ENCODE measurements at places on chromosomes 7 and 10.
A peak's percentile ranks its signal among the peaks of the same experiment; 100 is the strongest.

- no peak for DNase-seq
Observed at GRCh38 chr7:19663816-19664462, 44.9 kb downstream of the POLR1F start.

DNA sequence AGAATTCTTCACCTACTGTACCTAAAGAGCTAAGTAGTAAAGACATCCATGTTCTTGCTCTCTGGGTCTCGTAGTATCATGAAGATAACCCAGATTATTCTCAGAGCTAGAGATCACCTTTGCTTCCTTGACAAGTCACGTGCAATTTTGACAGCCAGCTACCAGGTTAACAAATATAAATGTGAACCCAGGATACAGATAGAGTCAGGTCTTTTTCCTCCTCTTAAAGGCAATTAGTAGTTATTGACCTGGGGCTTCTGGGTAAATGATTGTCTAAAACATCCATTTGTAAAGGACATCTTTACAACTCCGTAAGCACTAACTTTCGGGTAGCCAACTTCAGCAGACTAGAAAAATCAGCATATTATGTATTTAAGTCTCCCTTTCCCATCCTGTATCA is 28.8 kb downstream of the LHFPL3 start:
- no peak for DNase-seq

DNA sequence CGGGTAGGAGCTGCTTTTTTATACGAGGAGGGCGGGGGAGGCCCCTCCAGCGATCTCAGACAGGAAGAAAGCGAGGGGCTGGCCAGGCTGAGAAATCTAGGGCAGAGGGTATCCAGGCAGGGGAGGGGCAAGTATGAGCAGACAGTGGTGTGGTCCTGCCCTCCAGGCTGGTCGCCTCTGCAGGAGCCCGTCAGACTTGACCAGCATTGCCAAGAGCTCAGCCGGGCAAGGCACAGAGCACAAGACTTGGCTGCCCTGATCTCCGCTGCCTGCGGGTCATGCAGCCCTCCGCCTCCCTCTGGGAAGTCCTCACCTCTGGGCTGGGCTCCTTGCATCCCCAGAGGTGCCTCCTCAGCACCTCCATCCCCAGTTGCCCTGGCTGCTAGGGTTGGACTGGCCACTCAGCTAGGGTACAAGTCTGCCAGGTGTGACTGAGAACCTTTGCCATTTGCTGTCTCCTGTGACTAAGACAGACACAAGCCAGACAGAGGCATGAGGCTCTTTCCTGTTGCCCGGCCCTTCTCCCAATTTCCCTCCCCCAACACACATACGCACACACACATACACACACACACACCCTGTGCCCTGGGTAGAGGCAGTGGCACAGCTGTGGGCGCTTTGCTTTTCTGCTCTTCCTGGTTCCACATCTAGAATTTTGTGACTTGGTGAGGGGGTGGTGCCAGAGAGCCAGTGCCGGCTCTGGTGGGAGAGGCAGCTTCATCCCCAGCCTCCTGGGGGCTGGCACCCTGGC is 59.1 kb upstream of the PPIF start:
- DNase-seq: no peak

GRCh38 chr10:44030132-44030531 is 354.8 kb downstream of the CXCL12 start:
- peak; percentile 33 for DNase-seq

GRCh38 chr7:28703037-28703765 is 254.9 kb downstream of the TRIL start:
- no peak for DNase-seq

DNA sequence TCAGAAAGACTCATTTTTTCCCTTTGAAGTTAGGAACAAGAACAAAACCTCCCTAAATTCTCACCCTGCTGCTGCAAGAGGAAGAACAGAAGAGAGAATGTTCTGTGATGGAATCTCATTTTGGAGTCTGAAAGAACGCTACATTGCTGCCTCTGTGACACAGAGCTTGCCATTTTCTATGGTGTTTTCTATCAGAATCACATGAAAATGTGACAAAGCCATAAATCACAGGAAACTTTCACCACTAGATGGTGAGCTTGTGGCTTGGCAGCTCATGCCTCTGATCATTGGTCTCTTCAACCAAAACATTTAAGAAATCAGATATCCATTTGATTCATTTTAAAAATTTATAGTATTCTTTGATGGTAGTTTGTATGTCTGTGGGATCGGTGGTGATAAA is 82.9 kb downstream of the CADPS2 start:
- DNase-seq: no peak

DNA sequence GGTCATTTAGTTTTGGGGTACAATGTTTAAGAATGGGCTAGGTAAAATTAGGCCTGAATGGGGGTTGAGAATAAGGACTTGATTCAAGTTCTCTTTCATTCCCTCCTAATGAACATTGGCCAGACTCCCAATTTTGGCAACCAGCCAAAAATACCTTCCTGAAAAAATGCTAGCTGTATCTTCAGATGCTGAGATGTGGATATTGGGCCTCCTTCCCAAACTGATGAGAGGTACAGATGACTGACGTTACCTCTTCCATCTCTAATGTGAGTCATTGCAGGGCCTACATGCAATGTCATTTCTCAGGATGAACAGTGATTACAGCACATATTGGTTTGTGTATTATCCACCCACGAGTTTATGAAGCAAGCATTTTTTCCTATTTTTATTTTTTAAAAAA is 151.6 kb downstream of the SND1 start:
- DNase-seq: no peak

GRCh38 chr10:84298057-84298456 is 30.3 kb upstream of the CCSER2 start:
- DNase-seq: no peak

DNA sequence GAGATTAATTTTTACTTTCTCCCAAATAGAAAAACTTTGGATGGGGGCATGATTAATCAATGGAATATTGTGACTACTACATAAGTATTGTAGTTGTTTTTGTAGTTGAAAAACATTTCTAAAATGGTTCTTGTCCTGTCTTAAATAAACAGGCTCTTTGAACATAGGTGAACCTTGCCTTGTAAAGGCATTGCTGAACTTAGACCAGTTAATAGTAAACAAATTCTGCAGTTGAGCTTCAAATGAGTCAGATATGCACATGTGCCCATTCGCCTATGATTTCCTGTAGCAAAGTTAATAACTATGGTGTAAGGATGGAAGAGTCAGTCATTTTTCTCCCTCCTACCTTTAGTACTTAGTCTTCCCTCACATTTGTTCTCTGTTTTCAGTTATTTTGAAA is 22.6 kb downstream of the CUTC start:
- DNase-seq: no peak

- no peak for DNase-seq
Observed at GRCh38 chr10:129741280-129741977, 222.6 kb downstream of the EBF3 start.

DNA sequence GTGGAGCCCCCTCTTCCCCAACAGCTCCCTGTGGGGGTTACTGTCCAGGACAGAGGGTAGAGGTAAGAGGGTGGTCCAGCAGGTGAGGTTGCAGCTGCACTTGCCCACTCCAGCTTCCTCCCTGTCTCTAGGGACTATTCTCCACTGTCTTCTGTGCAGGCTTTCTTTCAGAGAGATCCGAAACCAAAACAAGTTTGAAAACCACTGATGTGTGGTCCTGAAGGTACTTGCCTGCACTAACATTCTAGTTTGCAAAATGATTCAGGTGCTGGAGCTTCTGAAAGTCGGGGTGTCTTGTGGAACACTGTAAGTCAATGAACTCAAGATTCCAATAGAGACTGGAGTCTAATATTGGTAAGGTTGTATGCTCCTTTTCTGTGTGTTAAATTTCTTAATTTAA is 63.1 kb downstream of the BLNK start:
- DNase-seq: no peak

DNA sequence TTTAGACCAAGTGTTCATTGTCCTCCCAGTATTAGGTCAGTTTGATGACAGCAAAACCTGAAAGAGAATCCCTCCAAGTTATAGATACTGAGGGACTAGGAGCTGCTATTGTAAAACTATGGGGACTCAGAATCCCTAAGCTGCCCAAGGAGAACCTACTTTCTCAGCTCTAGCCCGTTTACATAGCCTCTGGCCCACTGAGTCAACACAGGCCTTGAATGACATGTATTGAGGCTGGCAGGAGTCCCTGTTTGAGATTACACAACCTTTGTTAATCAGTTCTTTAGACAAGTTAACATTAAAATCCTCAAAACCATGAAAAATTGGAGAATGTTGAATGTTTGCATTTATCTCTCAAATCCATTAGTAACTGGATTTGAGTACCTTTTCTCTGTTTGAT is 1079.0 kb downstream of the KCNMA1 start:
- no peak for DNase-seq

GRCh38 chr7:108824840-108825580 is 255.3 kb downstream of the DNAJB9 start:
- no peak for DNase-seq

GRCh38 chr7:21461282-21461681 is 33.4 kb downstream of the SP4 start:
- no peak for DNase-seq

- no peak for DNase-seq
Observed at GRCh38 chr10:15363031-15363430, 8.1 kb downstream of the FAM171A1 start.

DNA sequence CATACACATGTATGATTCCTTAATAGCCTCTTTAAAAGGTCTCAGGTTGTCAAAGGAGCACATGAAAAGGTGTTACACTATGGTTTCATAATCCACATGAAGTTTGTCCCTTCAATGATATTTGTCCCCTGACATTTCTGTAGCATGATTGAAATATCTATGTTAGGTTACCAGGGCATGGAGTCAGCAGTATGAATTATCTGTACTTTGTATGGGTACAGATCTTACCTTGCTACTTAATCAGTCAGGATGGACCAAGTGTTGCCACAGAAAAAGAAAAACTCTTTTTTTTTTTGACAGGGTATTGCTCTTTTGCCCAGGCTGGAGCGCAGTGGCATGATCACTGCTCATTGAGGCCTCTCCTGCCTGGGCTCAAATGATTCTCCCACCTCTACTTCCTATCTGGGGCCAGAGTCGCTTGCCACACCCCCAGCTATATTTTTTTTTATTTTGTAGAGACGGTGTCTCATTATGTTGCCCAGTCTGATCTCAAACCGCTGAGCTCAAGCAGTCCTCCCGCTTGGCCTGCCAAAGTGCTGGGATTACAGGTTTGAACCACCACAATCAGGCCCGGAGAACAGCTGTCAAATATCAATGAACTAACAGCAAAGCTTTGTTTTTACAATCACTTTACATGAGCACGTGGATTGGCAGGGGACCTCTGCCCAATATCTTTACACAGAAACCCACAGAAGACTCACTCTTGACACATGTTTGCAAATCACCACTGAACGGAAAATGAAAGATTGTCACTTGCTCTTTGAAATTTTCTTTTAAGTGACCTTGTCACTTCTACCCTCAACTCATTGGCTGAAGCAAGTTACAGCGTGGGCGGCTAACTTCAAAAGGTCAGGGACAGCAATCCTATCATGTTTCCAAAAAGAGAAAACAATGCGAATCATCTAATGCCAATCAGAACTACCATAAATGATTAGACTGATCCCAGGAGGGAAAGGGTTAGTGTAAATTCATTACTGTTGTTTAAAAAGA is 140.2 kb downstream of the PRKG1 start:
- no peak for DNase-seq

DNA sequence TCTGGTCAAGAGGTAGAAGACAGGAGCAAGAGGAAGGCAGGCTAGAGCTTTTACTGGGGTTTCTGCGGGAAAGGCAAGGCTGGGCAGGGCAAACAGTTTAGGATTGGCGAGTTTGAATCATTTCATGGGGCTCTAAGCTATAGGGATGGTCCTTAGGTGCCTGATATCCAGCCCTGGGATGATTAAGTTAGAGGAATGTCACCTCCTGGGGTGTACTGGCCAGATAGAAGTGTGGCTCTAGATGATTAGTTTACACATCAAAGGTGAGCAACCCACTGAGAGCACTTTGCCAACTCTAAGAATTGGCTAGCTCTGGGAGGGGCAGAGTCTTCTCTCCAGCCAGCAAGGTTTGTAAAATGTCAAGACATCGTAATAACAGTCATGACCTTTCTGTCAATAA is 52.4 kb downstream of the ZNF365 start:
- DNase-seq: no peak

- no peak for DNase-seq
Observed at GRCh38 chr7:139252451-139252850, 21.4 kb downstream of the UBN2 start.

DNA sequence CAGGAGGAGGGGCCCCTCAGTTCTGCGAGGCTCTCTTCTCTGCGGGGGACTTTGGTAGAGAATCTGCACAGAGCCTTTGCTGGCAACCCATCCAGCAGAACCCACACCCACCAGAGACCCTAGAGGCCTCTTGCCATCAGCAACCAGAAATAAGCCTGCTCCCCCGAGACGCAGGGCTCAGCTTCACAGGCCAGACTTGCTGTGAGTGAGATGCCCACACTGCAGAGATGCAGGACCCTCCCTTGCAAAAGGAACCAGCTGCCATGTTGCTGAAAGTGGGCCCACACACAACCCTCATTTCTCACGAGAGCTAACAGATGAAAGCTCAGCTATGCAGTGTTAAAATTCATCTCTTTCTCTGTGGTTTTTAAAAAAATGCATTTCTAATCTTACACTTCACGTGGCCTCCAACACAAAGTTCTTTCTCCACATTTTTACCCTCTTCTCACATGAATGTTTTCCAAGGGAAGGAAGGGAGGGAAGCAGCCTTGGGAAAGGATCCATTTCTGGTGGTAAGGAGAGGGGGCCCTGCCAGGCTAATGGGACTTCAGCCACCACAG is 171.6 kb downstream of the CCDC3 start:
- no peak for DNase-seq

GRCh38 chr10:100020142-100020885 is 10.6 kb upstream of the DNMBP start:
- no peak for DNase-seq

DNA sequence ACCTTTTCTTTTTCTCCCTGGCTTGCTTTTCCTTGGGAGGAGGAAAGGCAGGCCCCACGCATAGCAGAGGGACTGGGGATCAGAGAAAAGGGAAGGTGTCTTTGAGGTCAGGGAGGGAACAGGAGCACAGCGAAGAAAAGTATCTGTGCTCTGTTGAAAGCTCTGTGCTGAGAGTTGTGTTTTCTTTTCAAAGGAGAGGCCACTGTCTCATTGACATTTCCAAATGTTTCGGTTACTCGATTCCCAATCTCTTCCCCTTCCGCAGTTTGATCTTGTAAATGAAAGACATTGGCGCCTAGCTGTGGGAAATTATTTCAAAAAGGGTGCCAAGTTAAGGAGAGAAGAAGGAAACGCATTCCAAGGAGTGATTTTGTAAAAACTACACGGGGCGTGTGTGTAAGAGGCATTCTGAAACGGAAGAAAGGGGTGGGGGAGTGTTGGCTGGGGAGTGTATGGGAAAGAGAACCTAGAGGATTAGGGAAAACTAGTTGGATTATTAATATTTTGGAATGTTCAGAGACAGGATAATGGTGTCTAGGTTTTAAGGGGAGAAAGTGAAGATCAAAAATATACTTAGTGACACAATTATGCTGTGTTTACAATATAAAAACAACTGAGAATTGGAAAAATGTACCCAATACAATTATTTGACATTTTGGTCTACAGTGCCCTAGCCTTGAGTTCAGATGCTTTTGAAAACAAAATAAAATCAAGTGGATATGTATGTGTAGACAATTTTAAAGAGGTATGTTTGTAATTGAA is 708 bp downstream of the KLHDC10 start:
- DNase-seq: no peak
